Gastroesophageal sphincter (tissue), 4 donors: ENCODE measurements at places on chromosomes 11 and 22.

DNA sequence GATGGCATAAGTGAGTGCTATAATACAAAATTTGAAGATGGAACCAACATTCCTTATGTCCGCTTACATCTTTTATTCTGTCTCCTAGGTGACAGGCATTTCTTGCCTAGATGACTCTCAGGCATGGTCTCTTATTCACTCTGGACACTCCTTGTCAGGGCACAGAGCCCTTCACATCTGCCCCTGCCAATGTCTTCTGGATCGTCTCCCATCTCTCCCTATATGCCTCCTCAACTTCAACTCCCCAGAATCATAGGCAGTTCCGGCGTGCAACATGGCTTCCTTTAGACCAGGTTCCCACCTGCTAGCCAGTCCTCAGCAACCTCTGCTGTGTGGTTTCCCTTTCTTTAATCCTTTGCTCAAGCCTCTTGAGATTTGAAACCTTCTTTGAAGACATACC lies 300.9 kb downstream of the TENM4 start:
- no peaks in the 10 kb centered on the region for H3K36me3 ChIP-seq
- H3K27me3 ChIP-seq, result no peaks in the 10 kb centered on the region
- H3K27ac ChIP-seq, result no peak overlapping the region
- no peak for ATAC-seq
- H3K4me3 ChIP-seq, result no peak overlapping the region
- H3K4me1 ChIP-seq, result no peaks in the 10 kb centered on the region

GRCh38 chr22:20646415-20646814 lies 127.5 kb upstream of the SERPIND1 start:
- no peak for ATAC-seq

GRCh38 chr11:7668911-7669310 lies 4.4 kb downstream of the CYB5R2 start:
- no peak overlapping the region for H3K27ac ChIP-seq
- ATAC-seq, result no peak
- H3K4me1 ChIP-seq, result no peaks in the 10 kb centered on the region
- H3K36me3 ChIP-seq, result no peaks in the 10 kb centered on the region
- H3K27me3 ChIP-seq, result peaks cover 31% of the 10 kb centered on the region

GRCh38 chr11:116962108-116962507 lies 124.7 kb upstream of the APOA1 start:
- H3K4me1 ChIP-seq, result no peaks in the 10 kb centered on the region
- H3K27ac ChIP-seq, result no peak overlapping the region
- no peaks in the 10 kb centered on the region for H3K36me3 ChIP-seq
- H3K27me3 ChIP-seq, result no peaks in the 10 kb centered on the region
- no peak overlapping the region for H3K4me3 ChIP-seq
- no peak for ATAC-seq

GRCh38 chr11:116053548-116053919 lies 549.3 kb upstream of the CADM1 start:
- no peak overlapping the region for H3K27ac ChIP-seq
- H3K36me3 ChIP-seq, result no peaks in the 10 kb centered on the region
- H3K4me3 ChIP-seq, result no peak overlapping the region
